NCI-H1092 (cell line): ENCODE measurements at places on chromosomes 3 and 15.

- no peak for DNase-seq
Measured at GRCh38 chr15:67033012-67033411, 32.4 kb upstream of the SMAD3 start.

DNA sequence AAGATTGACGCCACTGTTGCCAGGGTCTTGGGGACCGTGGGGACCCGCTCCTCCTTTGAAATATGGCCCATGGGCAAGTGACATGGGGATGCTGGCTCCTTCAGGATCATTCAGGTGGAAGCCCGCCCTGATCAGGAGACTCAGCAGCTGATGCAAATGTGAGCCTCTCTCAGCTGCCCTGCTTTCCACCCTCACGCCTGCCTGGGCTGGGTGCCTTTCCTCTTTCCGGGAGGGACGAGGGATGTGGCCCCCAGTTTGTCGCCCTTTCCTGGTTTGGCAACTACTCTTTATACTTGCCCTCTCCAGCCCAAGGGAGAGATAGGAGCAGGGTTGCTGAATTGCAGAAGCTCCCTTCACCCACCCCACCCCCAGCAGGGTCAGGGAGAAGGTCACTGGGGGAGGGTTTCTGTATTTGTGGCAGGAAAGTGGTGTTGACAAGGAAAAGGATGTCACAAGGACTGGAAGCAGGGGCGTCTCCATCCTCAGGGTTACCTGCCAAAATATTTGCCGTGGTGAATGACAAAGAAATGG is 21.8 kb downstream of the DNASE1L3 start:
- DNase-seq = no peak

- no peak for DNase-seq
Measured at GRCh38 chr3:183239046-183239445, 14.0 kb upstream of the B3GNT5 start.

DNA sequence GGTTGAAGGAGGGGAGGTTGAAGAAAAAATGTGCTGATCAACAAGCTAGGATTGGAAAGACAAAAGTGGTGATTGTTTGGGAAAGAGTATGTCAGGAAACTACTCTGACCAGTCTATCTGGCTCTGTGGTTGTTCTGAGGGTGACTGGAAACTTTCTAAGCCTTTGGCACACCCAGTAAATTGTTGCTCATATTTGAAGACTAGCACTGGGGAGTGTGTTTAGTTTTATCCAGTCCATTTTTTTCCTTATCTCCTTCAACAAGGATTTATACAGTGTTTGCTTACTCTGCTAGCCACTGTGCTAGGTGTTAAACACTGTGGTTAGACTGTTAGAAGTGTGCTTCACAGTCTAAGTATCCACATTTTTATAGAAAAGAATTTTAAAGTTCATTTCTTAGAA is 28.8 kb downstream of the PPM1L start:
- no peak for DNase-seq

GRCh38 chr15:66685638-66686150 is 16.3 kb upstream of the SMAD6 start:
- DNase-seq = no peak

DNA sequence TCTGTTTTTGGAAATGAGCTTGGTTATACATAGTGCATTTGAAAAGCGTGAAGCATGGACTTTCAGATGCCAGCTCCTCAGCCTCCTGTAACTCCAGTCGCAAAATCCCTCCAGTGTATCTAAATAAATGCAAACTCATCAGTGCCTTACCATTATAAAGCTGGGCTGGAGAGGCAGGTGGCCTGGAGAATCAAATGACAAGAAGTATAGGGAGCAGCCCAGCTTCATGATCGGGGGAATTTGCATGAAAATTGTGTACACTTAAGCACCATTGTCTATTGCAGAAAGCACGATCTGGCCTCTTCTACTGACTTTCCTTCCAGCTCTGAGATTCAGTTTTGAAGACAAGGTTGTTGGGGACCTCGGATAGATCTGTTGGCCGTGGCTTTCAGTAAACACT is 71.7 kb downstream of the IGF1R start:
- DNase-seq = no peak

DNA sequence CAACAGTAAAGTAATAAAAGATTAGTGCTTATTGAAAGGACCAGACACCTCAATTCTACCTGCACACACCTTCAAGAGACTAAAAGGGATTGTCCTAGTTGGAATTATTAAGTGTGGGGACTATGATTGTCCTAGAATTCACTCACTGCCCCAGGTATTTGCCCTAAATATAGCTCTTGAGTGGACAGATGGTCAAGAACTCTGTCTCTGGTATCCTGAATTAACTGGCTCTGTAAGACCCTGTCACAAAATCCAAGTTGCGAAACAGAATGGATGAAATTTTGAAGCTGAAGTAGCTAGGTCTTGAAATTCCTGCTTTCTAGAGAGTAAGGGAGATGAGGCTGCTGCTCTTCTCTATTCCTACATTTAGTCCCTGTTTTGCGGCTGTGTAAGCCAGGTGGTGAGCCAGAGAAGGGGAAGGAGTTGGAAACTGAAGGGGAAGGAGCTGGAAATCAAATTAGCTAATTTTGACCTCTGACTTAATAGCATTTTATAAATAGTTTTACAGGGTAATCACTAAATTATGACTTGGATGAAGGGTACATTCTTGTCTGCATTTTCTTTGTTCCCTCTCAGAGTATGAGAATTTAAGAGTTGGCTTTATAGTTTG is 34.5 kb downstream of the KBTBD12 start:
- DNase-seq = no peak

DNA sequence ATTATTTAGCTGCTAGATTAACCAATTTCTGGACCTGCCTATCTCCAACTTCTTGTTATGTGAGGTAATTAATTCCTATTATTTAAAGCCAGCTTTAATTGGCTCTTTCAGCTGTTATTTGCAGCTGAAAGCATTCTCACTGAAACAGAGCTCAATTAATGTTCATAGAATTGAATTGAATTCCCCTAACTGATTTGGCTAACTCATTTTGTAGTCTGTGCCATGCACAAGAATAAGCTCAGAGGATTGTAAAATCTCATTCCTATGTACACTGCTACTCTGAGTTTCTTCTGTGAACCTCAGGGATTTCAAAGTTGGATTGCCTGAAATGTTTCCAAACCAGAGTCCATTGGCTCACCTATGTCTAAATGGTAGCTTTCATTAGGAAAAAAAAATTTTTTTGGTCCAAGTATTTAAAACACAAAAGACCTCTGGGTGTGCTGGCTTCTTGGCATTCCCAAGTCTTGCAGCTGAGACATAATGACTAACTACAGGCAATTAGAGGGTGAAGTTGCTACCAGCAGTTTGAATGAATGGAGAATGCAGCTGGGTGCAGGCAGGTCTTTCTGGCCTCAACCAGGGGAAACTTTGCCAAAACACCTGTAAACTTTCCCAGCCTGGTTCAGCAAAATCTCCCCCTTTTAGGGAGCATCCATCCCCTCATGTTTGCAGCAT is 134.3 kb downstream of the EDEM1 start:
- DNase-seq = no peak

GRCh38 chr15:52308446-52309153 is 13.0 kb upstream of the MYO5C start:
- no peak for DNase-seq

GRCh38 chr15:24976932-24977331 is 22.1 kb downstream of the SNRPN start:
- DNase-seq = no peak

DNA sequence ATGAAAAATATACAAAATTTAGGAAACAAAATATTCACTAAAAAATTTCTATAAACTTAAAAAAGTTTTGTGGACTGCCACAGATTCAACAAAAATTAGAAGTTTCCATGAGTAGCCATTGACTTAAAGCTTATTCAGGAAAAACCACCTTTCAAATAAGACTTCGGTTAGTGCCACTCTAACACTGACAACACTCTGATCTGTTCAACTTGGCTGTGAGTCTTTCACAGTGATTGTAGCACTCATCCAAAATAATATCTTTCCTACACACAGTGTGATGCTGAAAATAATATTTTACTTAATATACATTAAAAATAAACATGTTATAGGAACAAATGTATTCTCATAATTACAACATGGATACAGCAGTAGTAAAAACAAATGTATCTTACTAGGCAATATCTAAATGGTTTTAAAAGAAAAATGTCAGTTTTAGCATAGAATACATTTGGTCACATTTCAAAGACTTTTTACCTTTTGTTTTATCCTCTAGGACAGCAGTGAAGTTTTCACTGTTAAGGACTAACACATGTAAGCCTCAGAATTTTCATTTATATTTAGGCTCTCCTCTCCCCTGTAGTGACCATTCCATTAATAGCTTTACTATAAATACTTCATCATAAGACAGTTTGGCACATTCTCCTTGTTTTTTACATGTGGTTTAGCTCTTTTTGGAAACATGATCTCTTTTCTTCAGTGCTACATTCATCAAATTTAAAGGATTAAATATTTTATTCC is at the start of gene ASB14:
Gene ASB14, minus strand, starts transcription at position 527 of the 738 bp plus-strand sequence. CDS start 652 bp downstream, outside the sequence.
- no peak for DNase-seq
